Vagina (tissue), 2 donors: ENCODE measurements at places on chromosomes 1 and 21. TPM values are rescaled to one million over a fixed set of nuclear protein-coding genes. Genes with fewer than 3 reads are reported as not detected.

DNA sequence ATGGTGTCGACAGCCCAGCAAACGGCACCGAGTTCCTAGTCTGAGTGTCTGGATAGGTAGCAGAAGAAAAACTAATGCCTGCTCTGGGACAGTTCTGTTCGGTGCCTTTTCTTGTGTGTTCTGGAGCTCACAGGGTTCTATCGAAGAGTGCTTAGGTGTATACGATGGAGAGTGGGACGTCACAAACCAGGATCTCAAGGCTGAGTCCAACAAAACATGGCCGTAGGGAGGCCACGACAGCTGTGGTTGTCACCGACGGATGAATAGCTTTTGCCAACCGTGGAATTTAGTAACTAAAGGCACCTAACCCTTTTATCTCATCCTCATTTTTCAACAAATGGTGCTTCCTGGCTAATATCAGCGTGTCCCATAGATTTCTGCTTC, 635 bp upstream of the SYNJ1 start:
- peak overlapping the region; percentile 67 for H3K4me3 ChIP-seq
- H3K36me3 ChIP-seq = no peaks in the 10 kb centered on the region

GRCh38 chr1:43307458-43308158, 6.8 kb downstream of the TIE1 start:
- no peak overlapping the region for H3K27ac ChIP-seq
- no peaks in the 10 kb centered on the region for H3K4me1 ChIP-seq
- H3K27me3 ChIP-seq = no peaks in the 10 kb centered on the region

DNA sequence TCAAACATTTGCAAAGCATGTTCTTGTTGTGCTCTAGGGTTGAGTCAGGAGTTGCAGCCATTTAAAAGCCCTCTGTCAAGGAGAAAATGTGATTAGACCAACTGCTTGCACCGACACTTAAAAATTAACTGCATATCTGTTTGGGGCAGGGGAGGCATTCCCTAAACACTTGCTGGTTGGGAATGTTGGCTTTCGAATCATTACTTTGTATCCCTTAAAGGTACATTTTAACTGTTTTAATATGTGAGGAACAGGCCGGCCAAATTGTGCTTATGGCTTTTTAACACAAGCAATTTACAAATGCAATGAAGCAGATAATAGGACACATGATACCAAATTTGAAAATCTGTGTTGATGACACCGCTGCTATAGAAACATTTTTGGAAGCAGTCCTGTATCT, 159.1 kb downstream of the LHX8 start:
- H3K27me3 ChIP-seq = no peaks in the 10 kb centered on the region
- H3K4me3 ChIP-seq = no peak overlapping the region
- no peaks in the 10 kb centered on the region for H3K36me3 ChIP-seq
- H3K27ac ChIP-seq = no peak overlapping the region

DNA sequence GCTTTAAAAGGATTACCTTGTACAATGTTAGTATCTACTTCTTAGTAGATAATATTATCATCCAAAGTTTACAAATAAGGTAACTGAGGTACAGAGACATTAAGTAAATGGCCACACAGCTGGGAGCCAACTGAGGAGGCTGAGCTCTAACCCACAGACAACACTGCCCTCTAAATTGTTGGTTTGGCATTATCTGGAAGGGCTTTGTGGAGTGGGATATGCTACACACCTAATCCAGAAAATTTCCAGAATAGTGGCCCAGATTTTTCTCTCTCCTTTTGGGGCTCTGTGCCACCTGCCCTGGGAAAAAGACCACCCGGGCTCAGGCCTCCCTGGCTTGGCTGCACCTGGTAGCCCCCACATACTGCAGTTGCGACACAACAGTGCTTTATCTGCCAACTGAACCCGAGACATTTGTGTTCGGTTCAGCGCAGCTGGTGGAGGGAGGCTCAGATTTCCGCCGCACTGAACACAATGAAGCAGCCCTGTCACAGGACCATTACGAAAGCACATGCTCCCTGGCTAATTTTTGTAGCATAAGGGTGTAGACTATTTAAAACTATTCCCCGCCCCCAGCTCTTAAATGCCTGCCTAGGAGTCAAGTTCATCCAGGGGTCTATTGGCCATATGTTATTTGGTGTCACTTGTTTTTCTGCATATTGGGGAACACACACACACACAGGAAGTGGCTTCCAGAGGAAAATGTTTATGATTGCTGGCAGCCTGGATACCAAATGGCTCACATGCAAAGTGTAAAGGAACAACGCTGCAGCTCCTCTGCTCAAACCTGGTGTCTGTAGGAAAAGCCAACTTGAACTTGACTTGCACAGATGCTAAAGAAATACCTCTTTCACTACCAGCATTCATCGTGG, 92.3 kb upstream of the ESRRG start:
- DNase-seq = no peak
- H3K4me3 ChIP-seq = no peak overlapping the region
- no peaks in the 10 kb centered on the region for H3K4me1 ChIP-seq

DNA sequence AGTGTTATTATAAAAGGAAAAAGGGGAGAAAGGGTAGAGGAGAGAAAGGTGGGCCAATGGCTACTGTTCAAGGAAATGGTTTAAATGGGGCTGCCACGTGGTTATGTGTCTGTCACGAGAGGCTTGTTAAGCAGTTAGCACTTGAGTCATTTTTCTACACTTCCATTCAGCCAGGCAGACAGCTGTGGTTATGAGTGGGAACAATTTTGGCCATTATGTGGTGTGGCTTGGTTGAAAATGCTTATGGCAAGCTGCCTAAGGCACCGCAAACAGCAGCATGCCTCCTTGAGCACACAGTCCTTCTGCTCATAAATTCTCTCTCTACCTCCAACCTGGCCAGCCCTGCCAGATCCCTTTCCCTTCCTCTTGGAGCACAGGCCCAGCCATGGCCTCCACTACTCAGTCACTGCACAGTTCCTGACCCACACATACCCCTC, 3.2 kb upstream of the SRM start:
- no peaks in the 10 kb centered on the region for H3K27me3 ChIP-seq
- H3K27ac ChIP-seq = no peak overlapping the region
- H3K36me3 ChIP-seq = peaks cover 29% of the 10 kb centered on the region
- DNase-seq = no peak

GRCh38 chr1:206524739-206525364, 17.5 kb downstream of the RASSF5 start:
- H3K27ac ChIP-seq = no peak overlapping the region
- H3K27me3 ChIP-seq = no peaks in the 10 kb centered on the region
- no peak overlapping the region for H3K4me3 ChIP-seq
- no peaks in the 10 kb centered on the region for H3K36me3 ChIP-seq

- H3K27me3 ChIP-seq = no peaks in the 10 kb centered on the region
- no peak overlapping the region for H3K4me3 ChIP-seq
- H3K4me1 ChIP-seq = no peaks in the 10 kb centered on the region
- H3K36me3 ChIP-seq = no peaks in the 10 kb centered on the region
- no peak overlapping the region for H3K27ac ChIP-seq
- no peak for DNase-seq
Measured at GRCh38 chr1:228332797-228333738, 73.6 kb downstream of the TRIM11 start.

The BACE2 gene
- total RNA-seq = 43.7 TPM
